ENCODE measurements at places on chromosomes 7 and 10.

DNA sequence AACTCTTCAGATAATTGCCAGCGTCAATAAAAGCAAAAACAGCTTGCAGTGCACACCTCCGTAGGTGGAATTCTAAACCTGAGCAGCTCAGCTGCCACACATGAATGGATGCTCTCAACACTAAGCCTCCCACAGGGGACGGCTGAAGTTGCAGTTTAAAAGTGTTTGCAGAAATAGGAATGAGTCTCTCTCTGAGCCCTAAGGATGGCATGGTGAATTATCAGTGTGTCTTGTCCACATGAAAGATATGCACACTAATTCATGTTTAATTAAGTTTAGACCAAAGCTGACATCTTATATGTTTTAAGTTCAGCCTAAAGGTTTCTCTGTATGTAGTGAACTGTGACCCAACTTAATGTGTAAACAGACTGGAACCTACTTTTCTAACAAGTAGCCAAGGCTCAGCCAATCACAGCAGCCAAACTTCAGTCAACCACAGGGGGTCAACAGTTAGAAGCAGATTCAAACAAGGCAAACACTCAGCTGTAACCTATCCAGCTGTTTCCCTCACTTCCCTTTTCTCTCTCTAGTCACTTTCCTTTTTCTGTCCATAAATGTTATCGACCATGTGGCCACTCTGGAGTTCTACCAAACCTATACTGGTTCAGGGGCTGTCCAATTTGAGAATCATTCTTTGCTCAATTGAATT is 38.1 kb downstream of the CTTNBP2 start:
- DNase-seq = no peak

- peak; percentile 45 for DNase-seq
These were observed 32.2 kb downstream of the DNAJB12 start for GRCh38 chr10:72322280-72323058.

GRCh38 chr7:74483402-74484336 is 30.0 kb downstream of the GTF2IRD1 start:
- no peak for DNase-seq

DNA sequence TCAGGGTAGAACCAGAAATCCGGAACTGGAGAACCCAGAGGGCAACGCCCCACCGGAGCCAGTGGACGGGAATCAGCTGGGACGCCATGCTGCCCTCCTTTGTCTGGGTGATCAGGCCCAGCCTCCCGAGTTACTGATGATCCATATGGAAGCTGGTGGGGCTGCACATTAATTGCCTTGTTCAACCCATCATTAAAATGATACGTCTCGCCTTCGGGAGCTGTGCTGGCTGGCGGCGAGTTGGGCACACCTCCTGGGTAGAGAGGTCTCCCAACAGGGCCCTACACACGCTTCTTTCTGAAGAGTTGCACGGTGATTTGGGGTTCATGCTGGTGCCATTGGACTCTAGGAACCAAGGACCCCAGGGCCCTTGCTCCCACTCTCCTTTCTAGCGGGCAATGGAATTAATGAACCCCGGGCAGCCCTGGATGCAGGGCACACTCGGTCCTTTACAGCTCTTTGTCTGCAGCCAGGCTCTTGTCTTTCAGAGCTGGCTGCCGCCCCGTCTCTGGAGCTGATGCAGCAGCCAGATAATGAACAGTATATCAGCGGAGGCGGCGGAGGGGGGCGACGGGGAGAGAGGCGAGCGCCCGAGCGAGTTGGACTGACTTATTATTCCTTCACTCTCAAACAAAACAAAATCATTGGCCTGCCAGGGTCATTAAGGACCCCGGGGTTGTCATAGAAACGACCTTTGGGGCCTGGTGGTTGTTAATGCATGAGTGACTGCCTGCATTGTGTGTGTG is 412.2 kb upstream of the ZMIZ1 start:
- DNase-seq = no peak

DNA sequence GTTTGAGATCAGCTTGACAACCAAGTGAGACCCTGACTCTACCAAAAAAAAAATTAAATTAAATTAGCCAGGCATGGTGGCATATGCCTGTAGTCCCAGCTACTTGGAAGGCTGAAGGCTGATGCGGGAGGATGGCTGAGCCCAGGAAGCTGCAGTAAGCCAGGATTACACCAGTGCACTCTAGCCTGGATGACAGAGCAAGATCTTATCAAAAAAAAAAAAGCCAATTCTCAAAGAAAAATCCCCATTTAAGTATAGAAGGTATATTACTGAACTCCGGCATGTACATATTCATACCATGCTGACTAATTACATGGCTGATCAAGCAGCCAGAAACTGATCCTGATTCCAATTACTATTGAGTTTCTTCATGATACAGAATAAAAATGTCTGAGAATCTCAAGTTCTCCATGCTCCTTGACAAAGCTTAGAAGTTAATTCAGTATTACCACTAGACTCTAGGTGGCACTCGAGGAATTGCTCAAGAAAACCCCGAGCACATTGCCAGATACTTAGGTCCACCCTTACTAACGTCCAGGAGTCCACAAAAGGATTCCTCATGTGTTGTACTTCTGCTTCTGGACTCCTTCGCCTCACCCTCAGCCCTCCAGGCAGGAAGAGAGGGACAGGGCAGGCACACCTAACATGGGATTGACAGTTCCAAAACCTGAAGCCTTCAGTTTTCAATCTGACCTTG is 148.9 kb downstream of the PARD3 start:
- no peak for DNase-seq

DNA sequence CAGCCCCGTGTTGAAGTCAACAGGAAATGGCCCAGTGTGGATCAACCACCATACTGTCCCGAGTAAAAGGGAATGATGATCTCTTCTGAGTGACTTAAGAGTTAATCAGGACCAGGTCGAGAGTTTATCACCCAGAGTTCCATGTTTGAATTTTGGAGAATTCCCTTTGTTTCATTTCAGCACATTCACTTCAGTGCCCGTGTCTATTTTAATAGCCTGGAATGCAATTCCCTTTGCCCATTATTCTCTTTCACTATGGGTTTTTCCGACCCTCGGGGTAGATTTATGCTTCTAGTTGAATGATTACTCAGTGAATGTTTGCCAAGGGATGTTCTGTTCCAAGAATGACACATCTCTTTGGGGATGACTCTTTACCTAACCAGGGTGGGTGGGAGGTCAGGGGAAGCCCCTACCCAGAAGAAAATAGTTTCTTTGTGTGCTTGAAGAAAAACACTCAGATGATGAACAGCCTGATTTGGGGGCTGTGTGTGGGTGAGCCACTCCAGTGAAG is 594.9 kb downstream of the INHBA start:
- DNase-seq = no peak

GRCh38 chr7:28107960-28108359 is 72.6 kb downstream of the JAZF1 start:
- DNase-seq = no peak

GRCh38 chr10:42866115-42866995 is 83.8 kb downstream of the BMS1 start:
- peak; percentile 24 for DNase-seq

GRCh38 chr10:79886345-79886744 is 59.8 kb downstream of the NUTM2E start:
- DNase-seq = no peak

GRCh38 chr10:77240706-77241349 is 396.8 kb downstream of the KCNMA1 start:
- no peak for DNase-seq

DNA sequence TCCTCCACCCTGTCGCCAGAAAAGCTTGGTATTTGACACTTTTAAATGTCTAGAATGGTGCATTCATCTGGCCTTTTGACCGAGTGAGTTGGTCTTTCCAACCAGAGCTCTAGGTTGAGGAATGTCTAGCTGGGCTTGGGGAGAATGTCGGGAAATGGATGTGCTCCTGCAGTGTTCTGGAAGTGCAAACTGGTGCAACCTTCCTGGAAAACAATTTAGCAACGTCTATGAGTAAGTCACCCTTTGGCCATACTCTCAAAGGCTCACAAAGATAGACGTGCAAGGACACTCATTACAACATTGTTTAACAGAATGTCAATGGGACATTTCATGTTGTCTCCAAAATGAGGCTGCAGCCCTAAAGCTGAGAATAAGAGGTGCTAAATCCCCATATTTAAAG is 12.2 kb upstream of the NMT2 start:
- no peak for DNase-seq

DNA sequence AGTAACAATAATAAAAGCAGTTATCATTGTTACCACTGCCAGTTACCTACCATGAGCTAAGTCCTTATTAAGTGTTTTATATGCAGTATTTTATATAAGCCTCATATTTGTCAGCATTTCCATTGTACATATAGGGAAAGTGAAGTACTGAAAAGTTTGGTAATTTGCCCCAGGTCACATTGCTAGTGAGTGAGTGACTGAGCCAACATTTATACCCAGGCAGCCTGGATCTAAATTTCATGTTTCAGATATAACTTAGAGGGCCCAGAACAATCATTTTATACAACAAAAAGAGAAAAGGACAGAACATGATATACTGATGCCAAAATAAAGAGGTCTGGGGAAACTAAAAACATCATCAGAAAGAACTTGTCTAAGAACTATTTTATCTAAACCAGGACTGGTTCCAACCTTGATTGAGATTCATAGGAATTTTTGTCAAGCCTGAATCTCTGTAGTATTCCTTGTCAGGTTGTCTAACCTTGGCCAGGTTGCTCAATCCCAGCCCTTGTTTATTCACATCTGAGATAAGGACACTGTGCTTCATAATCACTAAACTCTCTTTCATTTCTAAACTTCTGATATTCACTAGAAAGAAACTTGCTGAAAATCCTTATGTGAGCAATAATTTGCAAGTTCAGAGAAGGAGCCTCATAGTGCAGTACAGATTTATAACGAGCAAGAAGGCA is 308.2 kb downstream of the IPMK start:
- DNase-seq = no peak

DNA sequence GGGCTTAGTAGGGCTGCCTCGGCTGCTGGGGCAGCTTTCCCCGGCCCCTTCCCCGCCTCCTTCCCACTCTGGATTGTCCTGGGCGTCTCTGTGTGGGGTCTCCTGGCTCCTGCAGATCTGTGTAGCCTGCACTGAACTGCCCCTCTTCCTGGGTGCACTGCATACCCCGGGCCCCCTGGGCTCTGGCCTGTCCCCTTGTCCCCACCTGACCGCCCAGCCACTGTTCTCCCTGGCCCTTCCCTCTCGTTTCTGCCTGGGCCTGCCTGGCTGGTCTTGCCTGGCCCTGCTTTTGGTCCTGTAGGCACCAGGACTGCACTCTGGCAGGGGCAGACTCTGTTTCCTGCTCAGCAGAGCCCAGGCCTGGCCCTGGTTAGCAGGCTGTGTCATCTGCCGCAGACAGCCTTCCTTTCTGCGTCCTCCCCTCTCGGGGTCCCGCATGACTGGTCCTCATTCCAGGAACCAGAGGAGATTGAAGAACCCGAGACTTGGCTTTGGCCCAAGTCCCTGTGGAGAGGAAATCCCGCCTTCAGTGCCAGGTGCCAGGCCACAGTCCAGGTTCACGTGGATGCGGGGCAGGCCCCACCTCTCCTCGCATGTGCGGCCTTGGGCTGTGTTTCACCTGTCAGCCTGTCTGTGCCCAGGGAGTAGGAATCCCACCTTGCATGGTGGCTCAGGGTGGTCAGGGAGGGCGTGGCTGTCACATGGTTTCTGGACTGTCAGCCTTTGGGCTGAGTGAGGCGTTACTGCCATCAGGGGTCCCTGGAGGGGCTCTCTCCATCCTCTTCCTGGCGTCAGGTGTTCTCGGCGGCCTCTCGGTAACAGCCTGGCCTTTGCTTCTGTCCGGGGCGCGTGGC is 9.2 kb downstream of the INPP5A start:
- DNase-seq = no peak

GRCh38 chr7:66682350-66683093 is 53.8 kb downstream of the KCTD7 start:
- no peak for DNase-seq

GRCh38 chr7:71303566-71303965 is 171.6 kb downstream of the GALNT17 start:
- DNase-seq = no peak

DNA sequence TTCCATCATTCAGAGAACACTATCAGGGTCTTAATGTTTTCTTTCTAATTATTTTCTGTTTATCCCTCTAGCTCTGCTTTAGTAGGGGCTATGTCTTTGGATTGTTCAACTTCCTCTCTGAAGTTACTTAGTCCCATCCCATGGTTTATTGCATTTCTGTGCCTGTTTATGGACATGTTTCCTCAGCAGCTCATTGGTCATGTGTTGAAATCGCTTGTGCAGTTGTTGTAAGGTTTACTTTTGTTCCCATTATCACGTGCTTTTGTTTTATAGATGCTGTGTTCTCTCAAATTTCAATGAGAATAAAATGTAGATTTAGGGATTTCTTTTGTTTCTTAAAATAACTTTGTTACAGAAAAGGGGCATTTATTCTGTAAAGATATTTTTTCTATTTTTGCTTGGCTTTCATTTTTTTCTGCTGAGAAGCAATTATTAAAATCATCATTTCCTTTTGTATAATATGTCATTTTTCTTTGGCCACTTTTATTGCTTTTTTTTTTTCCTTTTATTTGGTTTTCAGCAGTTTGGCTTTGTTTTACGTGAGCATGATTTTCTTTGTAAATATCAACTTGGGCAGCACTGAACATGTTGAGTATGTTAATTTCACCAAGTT is 110.9 kb downstream of the CCDC7 start:
- DNase-seq = no peak

GRCh38 chr7:55532150-55532917 is 40.0 kb downstream of the VOPP1 start:
- DNase-seq = no peak

GRCh38 chr7:84633-85020 is 107.7 kb upstream of the FAM20C start:
- no peak for DNase-seq

DNA sequence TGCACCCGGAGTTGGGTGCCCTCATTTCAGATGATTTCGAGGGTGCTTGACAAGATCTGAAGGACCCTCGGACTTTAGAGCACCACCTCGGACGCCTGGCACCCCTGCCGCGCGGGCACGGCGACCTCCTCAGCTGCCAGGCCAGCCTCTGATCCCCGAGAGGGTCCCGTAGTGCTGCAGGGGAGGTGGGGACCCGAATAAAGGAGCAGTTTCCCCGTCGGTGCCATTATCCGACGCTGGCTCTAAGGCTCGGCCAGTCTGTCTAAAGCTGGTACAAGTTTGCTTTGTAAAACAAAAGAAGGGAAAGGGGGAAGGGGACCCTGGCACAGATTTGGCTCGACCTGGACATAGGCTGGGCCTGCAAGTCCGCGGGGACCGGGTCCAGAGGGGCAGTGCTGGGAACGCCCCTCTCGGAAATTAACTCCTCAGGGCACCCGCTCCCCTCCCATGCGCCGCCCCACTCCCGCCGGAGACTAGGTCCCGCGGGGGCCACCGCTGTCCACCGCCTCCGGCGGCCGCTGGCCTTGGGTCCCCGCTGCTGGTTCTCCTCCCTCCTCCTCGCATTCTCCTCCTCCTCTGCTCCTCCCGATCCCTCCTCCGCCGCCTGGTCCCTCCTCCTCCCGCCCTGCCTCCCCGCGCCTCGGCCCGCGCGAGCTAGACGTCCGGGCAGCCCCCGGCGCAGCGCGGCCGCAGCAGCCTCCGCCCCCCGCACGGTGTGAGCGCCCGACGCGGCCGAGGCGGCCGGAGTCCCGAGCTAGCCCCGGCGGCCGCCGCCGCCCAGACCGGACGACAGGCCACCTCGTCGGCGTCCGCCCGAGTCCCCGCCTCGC is at the start of gene EGFR:
Gene EGFR (plus strand): TSS at position 657 of the 830 bp plus-strand sequence. CDS start 261 bp downstream, outside the sequence.
- no peak for DNase-seq

All from T-helper 1 cell (primary cell).